ENCODE measurements at places on chromosomes 6 and 20.

- DNase-seq: peak; percentile 85
Measured at GRCh38 chr6:13407709-13408695, 79.4 kb downstream of the GFOD1 start.

- DNase-seq: peak; percentile 29
Measured at GRCh38 chr20:2585811-2586210, 49.4 kb downstream of the TMC2 start.

GRCh38 chr20:18985551-18985950 is 172.0 kb downstream of the SCP2D1 start:
- no peak for DNase-seq

GRCh38 chr20:50403565-50404418 is 106.4 kb upstream of the PTPN1 start:
- no peak for DNase-seq

DNA sequence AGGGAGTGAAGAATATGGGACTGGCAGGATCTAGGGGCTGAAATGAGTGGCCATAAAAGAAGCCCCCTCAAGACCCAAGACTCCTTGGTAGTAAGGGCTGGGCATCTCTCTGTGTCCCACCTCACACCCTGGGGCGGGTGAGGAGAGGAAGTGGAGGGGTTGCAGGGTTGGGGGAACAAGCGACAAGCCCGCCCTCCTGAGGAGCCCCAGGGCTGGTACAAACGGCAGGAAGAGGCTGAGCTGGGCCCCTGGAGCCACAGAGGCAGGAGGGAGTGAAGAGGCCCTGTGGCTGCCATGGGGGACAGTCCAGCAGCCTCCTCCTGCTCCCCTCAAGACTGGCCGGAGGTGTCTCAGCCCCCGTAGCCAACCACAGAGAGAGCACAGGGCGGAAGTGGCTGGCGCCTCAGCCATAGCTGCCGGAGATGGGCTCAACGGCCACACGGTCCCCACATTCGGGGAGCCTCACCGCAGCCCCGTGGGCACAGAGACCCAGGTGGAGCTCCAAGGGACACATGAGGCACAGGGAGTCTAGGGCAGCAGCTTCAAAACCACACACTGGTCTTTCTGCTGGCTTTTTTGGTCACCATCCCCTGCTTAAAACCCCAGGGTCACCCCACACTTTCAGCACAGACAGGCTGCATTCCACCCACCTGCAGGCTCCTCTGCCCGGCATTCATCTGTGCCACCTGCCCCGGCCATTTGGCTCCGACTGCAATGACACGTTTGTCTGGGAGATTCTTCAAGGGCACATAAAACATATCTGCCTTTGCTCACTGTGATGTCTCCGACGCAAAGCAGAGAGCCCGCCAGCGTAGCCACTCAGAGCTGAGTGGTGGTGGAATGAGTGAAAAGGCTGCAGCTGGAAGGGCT is 524 bp downstream of the C20orf203 start:
- no peak for DNase-seq

GRCh38 chr20:46458866-46459750 is 52.7 kb upstream of the ELMO2 start:
- DNase-seq: no peak
